Bronchial epithelial cell (primary cell): ENCODE measurements at places on chromosomes 5 and 9.

DNA sequence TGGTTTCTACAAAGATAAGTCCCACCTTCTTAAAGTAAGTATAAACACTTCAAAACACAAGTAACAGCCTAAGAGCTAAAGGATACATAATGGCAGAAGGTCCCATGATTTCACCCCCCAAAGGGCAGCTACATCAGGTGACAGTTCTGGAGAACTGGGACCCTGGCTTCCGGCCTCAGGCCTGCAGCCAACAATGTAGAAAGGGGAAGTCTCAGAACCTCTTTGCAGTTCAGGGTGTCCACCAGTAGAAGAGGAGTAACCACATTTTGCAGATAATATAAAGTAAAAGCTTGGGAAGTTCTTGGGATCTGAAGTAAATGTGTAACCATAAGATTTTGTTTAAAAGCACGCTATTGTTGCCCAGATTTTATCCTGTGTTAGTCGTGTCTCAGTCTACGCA is 267.4 kb upstream of the VLDLR start:
- DNase-seq = no peak

DNA sequence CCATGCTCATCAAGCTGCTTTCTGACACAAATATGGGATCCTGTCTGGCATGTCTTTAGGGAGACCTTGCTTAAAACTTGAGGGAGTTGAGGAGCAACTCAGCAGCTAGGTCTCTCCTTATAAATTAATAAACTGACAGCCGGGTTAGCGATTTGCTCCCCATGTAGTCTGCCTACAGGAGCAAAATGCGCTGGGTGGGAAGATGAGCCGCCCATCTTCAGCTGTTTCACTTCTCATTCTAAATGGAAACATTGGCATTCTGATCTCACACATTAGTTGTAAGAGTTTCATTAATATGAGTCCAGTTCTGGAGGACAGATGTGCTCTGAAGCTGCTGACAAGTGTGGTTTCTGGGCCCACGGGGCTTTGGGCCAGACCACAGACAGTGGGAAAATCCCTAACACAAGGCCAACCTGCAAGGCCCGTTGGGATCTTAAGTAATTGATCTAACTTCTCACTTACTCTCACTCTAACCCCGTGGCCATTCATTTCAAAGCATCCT is 197.0 kb downstream of the MCTP1 start:
- no peak for DNase-seq

GRCh38 chr9:21018177-21018576 is 13.3 kb downstream of the HACD4 start:
- DNase-seq = no peak

DNA sequence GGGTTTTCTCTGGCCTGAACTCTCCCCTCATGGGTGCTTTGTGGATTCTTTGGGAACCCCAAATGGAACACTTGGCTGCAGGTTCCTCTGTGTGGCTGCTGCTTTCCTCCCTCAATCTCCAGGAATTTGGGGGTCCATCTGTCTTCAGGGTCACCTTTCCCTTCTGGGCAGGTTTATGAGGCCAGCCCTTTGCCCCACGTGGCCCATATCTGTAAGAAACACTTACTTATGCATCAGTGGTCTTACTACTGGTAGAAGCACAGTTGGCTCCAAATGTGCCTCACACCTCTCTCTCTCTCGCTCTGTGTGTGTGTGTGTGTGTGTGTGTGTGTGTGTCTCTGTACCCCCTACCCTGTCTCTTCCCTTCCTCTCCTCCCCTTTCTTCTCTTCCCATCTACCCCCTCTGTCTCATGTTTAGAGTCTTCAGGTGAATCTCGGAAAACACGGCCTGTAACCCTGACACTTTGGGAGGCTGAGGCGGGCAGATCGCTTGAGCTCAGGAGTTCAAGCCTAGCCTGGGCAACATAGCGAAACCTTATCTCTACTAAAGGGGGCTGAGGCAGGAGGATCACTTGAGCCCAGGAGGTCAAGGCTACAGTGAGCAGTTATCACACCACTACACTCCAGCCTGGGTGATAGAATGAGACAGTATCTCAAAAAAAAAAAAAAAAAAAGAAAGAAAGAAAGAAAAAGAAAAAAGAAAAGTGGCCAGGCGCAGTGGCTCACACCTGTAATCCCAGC is 26.8 kb downstream of the C5orf15 start:
- DNase-seq = no peak

- no peak for DNase-seq
Measured at GRCh38 chr5:147050172-147050571, 171.6 kb upstream of the PPP2R2B start.

DNA sequence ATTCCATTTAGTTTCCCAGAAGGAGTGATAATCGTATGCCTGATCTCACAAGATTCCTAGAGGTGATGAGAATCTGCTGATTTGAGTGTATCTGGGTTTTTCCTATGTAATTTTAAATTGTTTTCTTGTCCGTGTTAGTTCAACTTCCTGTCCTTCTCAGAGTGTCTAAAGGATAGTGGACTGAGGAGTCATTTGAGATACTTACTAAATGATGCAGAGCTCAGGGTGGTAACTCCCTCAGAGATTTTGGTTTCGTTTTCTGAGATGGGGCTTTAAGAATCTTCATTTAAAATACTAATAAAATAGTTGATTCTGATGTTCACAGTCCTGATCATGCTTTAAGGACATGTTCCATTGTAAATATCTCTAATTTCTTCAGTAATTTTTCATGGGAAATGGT is 30.3 kb downstream of the MELK start:
- no peak for DNase-seq

- DNase-seq = no peak
Measured at GRCh38 chr9:104258296-104259011, 164.3 kb downstream of the SMC2 start.

GRCh38 chr9:92770360-92770995 is 5.8 kb upstream of the BICD2 start:
- DNase-seq = peak; percentile 99

DNA sequence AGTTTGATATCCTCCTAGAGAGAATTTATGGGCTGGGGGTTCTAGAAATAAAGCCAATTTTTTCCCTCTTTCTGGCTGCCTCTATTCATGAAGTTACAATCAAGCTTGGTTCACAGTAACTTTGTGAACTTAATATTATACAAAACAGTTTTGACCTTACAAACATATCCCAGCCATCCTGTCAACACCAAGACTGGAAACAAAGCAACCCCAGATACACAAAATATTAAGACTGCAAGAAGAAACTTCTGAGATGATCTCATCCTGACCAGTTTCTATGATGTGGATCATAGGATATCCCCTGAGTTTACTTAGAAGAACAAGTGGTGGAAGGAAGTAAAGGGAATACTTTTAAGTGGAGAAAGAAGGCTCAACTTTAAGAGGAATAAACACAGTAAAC is 28.3 kb upstream of the CER1 start:
- peak; percentile 33 for DNase-seq

DNA sequence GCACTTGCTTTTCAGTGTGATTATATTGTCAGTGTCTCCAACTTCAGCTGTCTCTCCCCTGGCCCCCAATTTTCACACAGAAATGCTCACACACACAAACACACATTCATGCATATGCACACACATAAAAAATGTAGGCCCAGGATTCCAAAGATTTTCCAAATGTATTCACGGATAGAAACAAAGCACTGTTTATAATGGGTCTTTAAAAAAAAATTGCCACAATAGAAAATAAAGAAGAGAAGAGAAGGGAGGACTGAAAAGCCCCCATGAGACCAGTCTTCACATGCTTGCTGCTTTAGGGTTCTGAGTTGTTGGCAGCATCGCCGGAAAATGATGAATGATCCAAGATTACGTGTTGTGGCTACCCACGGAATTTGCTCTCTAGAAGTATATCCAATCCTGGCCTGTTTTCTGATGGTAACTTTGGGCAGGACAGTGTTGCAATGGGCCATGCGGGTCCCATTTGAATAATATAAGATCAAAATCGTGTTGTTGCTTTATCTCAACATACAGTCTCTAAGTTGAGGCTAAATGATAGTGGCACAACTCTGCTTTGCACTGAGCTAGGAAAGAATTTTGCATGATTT is 36.2 kb upstream of the ACO1 start:
- no peak for DNase-seq

GRCh38 chr5:3931976-3932375 is 336.3 kb downstream of the IRX1 start:
- DNase-seq = no peak

GRCh38 chr5:181204113-181204825 is 727 bp downstream of the TRIM7 start:
- DNase-seq = no peak

DNA sequence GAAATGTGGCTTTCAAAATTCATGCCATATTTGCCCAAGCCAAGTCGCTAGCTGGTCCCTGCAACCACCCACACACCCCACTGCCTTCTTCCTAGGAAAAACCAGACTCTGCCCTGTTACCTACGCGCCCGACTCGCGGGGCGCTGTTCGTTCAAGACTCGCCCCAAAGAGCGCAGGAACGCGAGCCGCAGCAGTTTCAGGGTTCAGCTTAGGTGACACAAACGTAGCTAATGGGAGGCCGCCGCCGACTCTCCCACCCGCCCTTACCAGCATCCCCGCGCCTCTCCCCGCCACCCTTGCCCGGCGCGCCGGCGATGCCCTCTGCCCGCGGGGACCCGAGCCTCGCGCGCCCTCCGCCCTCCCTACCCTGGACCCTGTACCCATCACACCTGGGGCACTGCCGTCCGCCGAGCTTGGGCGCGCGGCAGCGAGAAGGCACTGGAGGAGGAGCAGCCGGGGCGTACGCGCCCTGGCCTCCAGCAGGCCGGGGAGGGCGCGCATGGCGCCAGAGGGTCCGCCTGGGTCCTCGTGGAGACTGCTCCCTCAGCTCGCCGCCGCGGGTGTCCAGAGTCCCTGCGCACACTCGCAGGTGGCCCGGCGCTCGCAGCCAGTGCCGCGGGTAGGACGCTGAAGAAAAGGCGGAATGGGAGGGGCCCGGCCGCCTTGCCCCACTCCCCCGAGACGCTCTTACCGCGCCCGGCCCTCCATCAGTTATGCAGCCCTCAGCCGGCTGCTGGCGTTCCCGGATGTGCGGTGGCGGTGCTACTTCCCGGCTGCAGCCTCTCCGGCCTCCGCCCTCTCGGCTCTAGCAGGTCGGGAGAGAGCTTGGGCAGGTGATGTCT is at the start of gene EMB:
TSS of gene EMB (minus strand) at position 638 of the 842 bp plus-strand sequence. CDS start at position 501, 137 bp downstream.
- peak; percentile 63 for DNase-seq

- no peak for DNase-seq
Measured at GRCh38 chr9:95306819-95307218, 10.7 kb downstream of the FANCC start.

- no peak for DNase-seq
Measured at GRCh38 chr5:81239613-81240012, 6.5 kb downstream of the CKMT2 start.

DNA sequence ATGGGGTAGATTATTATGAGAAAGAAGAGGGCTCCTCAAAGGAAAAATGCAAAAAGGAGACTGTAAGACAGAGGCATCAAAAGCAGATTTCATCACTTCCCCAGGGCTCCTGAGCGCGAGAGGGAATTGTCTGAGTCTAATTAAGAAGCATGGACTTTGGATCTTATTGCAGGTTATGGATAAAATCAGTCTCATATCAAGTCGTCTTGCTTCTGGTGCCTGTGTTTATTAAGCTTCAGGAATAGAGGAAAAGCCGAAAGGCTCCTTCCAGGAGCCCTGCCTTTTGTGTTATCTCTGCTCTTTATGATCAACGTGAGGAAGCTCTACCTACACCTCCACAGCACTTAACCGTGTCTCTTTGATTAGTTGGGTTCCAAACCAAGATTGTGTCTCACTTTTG is 25.0 kb upstream of the SEMA5A start:
- no peak for DNase-seq

DNA sequence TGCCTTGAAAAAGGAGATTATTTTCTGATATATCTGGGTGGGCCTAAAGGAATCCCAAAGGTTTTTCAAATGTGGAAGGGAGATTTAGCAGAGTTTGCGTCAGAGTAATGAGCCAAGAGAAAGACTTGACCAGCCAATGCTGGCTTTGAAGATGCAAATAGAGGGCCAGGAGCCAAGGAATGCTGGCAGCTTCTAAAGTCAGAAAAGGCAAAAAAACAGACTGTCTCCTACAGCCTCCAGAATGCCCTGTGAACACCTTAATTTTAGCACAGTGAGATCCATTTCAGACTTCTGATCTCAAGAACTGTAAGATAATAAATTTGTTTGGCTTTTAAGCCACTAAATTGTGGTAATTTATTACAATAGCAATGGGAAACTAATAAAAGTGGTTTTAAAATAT is 122.6 kb upstream of the FREM1 start:
- no peak for DNase-seq

DNA sequence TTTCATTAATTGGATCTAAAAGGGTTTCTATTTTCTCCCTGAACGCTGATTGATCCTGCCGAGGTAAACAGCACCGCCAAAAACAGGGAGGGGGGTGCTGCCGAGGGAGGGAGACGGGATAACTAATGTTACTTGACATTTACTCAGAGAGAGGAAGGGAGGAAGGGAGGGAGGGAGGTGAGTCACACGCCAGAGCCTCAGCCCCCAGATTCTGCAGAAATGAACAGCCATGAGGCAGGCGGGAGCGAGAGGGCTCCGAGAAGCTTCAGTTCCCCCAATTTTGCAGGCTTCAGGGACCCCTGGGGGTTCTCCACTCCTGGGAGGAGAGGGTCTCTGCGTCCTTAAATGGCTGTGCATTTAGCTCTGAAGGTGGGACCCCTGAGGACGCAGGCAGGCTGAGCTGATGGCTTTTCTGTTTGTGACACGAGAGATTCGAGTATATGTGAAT is 59.1 kb upstream of the IER5L start:
- peak; percentile 62 for DNase-seq

DNA sequence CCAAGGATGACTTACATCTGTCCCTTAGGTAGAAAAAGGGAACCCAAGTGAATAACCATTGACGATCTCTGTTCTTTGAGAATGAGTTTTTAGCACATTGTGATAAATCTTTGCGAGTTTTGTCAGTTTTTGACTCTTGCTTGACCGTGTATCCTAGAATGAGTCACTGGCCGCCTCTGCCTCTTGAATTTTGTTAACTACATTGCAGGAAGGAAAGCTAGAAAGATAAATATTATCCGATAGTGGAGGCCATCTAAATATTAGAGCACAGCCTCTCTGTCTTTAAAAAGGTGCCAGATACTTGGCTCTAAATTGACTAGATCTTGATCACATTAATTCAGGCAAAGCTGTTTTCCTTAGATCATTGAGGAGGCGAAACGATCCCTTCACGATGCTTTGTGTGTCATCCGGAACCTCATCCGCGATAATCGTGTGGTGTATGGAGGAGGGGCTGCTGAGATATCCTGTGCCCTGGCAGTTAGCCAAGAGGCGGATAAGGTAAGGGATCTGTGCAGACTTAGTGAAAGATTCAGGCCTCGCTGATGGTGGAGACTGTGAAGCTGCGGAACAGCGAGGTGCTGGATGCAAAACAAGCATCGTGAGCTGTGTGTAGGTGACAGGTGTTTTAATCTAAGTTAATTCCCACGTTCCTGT is 12.2 kb downstream of the CCT5 start:
- DNase-seq = no peak

- no peak for DNase-seq
Measured at GRCh38 chr5:65332591-65332990, 149.1 kb downstream of the ADAMTS6 start.

DNA sequence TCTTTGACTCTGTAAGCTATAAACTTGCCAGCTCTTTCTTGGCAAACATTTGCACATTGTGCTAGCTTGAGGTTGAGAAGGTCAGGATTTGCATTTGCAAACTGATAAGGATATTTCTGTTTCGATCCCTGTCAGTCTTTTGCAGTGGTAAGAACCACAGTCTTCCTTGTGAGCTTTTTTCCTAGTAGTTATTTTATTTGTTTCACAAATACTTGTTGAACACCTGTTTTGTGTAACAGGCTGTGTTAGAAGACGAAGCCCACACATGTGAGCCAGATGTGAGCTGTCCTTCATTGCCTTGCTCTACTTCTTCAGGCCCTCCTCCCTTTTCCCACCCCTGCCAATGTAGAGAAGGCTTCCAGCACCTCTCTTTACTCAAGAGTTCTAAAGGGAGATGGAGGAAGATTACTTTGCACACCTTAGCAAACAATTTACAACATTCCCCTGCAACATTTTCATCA is 327.0 kb upstream of the KLF4 start:
- DNase-seq = no peak
